Left lung (tissue), 14 donors: ENCODE measurements at places on chromosomes 5 and 9. TPM values are rescaled to one million over a fixed set of nuclear protein-coding genes. Genes with fewer than 3 reads are reported as not detected.

SARDH gene
- 5.9 TPM for total RNA-seq

PTGES2 gene
- 34.8 TPM for total RNA-seq

DNAI1 gene
- total RNA-seq: 4.1 TPM

OR1Q1 gene
- not detected for total RNA-seq

CCDC192 gene
- not detected for total RNA-seq

TMOD1 gene
- total RNA-seq: 2.5 TPM

DNA sequence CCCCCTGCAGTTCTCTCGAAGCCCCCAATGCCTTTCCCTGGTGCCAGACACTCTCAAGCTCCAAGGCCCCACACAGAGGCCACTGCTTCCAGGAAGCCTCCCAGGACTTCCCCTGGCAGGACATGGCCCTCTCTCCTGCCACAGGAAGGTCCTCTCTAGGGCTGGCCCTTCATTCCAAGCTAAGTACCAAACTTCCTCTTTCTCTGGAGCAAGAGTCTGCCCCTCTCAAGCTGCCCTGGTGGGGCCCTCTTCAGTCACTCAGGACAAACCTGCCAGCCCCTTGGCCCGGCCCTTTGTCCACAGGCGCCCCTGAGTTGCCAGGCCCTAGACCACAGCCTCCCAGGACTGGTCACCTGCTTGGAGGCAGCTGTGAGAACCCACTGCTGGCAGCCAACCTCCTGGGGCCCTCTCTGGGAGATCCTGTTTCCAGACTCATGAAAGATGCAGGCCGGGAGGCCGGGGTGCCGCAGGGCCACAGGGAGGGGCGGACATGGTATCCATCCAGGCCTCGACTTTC is 6.6 kb downstream of the NINJ1 start:
- H3K27ac ChIP-seq: peak overlapping the region; percentile 57
- H3K27me3 ChIP-seq: no peaks in the 10 kb centered on the region
- H3K4me3 ChIP-seq: no peak overlapping the region
- DNase-seq: no peak
- H3K36me3 ChIP-seq: peaks cover 46% of the 10 kb centered on the region

DNA sequence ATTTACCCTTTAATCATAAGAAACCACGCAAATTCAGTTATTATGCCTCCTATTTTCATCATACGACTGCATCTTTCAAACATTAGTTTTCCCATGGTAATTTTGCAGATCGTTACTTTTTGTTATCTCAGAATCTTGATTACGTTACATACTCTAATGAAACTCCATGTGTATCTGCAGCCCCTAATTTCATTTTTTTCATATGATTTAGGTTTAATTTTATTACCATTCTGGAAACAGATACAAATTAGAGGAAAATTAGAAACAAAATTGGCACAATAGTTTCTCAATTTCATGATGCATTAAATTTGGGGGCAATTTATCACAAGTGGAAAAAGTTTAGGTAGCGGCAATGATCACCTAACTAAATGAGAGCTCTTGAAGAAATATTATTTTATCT is 52.3 kb downstream of the C9orf153 start:
- no peaks in the 10 kb centered on the region for H3K4me1 ChIP-seq
- H3K36me3 ChIP-seq: no peaks in the 10 kb centered on the region
- no peak for DNase-seq

DNA sequence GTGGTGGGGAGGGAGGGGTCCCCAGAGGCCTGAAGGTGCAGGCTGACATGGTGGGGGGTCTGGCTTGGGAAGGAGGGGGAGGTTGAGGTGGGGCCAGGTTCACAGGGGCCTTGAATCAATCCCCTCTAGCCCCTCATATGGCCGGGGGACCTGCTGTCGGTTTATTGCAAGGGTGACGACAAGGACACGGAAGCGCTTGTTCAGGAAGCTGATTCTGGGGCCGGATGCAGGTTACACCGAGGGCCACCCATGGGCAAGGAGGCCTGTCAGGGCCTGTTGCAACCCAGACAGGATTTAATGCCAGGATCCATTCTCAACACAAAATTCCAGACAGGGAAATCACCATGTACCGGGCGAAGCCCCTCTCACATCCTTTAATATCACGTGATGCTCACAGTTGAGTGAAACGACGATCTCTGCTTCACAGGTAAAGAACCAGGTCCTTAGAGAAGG is 41.6 kb upstream of the SYNPO start:
- DNase-seq: no peak
- peak overlapping the region; percentile 2 for H3K27ac ChIP-seq
- peaks cover 36% of the 10 kb centered on the region for H3K4me1 ChIP-seq

DNA sequence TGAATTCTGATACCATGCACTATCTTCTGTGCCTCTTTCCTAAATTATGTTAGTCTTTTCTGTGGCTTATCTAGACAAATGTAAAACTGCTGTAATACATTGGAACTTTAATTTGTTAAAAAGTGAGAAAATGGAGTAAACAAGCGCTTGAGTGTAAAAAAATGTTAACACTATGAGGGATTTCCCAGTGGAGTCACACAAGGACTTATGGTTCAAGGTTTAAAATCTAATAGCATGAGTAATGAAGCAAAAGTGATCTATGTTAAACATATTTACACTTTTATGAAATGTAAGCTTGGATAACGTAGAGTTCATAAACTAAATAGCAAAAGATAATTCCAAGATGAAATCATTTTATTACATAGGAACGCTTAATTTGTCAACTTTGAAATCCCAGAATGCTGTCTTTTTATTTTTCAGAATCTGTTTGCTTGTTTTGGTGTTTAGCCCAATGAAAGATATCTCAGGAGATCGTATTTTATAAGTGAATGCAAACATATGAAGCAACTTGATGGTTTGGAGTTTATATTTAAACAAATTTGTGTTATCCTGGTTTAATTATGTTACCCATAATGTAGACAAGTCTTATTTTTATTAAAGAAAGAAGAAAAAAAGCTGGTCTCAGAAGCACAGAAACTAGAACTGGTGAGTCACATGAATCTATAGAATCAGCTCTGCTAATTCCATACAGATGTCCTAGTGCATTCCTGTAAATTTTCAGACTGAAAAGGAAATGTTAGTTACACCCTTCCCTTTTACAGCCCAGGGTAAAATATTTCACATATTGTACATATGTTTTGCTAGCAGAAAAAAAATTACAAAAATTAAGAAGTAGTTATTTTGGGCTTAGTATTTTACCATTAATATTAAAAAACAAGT is 34.2 kb upstream of the FBN2 start:
- H3K4me1 ChIP-seq: no peaks in the 10 kb centered on the region
- no peaks in the 10 kb centered on the region for H3K27me3 ChIP-seq
- DNase-seq: no peak
- no peak overlapping the region for H3K4me3 ChIP-seq

DNA sequence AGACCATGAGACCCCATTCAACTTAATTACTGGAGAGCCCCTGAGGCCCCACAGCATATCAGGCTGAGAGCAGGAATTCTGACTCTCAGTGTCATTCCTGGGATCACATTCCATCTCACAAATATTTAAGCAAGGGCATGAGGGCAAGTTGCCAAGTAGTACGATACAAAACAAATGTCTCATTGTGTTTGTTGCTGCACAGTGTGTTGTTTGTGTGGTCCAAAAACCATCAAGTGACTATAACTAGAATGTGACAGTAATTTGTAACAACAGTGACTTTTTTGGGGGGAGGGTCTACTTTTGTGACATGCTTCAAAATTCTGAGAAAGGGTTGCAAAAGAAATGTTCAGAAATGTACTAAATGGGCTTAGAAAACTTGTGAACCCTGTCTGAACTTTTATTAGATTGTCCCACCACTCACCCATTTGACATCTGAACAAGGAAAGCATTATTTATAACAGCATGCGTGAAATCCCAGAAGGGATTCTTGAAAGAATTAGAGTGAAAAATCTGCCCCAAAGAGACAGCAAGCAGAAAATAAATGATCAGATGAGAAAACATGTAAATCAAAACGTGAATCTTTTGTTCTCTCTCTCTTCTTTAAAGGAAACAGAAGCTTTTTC is 347.0 kb downstream of the NTRK2 start:
- no peaks in the 10 kb centered on the region for H3K36me3 ChIP-seq
- no peaks in the 10 kb centered on the region for H3K4me1 ChIP-seq
- no peaks in the 10 kb centered on the region for H3K27me3 ChIP-seq

GRCh38 chr9:126462617-126463016 is 136.0 kb downstream of the MVB12B start:
- H3K27me3 ChIP-seq: no peaks in the 10 kb centered on the region
- H3K4me1 ChIP-seq: no peaks in the 10 kb centered on the region

DNA sequence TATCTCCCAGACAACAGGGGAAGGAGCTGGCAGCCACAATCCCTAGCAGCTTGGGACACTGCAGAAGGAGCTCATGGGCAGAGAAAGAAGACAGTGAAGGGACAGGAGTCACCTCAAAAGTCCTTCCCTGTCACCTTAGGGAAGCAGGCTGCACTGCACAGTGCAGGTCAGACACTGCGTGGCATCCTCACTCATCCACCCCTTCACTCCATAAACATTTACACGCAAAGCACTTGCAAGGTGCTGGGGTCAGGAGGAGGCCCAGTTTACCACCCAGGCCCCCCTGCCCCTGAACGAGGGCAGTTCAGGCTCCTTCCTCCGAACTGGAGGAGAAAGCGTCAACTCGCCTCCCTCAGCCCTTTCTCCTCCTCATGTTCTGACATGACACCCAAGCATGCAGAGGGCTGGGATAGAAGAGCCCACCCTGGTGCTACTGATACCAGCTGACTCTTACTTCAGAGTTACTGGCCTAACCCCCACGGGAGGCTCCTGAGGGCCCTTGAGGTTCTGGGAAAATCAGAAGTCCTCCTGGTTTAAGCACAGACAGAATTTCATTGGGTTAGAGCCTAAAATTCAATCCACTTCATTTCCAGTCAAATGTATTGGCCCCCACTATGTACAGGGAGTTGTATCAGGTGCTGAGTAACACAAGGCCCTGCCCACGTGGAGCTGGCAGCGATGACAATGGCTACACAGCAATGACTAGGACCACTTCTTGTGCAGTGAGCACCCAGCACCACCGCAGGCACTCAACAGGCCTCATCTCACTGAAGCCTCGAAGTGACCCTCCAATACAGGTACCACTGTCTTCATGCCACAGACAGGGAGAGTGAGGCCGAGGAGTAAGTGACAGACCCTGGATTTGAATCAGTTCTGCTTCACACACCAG is 70.4 kb downstream of the RAPGEF1 start:
- no peaks in the 10 kb centered on the region for H3K27me3 ChIP-seq
- no peak for DNase-seq
- H3K27ac ChIP-seq: peak overlapping the region; percentile 71
